ENCODE measurements at places on chromosomes 16 and 17.

DNA sequence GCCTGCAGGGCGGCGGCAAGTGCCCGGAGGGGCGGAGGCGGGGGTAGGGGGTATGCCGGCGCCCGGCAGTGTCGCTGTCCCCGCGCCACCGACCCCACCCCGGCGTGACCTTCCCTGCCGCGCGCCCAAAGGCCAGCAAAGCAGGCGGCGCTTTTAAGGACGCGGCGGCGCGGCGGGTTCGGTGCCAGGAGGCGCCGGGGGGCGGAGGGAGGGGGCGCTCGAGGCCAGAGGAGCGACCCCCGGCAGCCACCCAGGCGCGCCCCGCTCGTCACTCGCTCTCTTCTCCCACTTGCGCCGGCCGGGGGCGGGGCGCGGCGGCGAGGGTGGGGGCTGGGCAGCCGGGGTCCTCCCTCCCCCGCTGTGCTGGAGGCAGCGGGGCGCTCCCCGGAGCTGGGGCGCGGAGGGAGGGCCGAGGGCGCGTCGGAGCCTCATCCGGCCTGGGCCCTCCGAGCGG is 8.6 kb upstream of the BAHCC1 start:
- no peak for DNase-seq

GRCh38 chr17:61832463-61832862 is 30.9 kb downstream of the BRIP1 start:
- no peak for DNase-seq

GRCh38 chr17:40922239-40922638 is 15.2 kb downstream of the KRT23 start:
- no peak for DNase-seq

DNA sequence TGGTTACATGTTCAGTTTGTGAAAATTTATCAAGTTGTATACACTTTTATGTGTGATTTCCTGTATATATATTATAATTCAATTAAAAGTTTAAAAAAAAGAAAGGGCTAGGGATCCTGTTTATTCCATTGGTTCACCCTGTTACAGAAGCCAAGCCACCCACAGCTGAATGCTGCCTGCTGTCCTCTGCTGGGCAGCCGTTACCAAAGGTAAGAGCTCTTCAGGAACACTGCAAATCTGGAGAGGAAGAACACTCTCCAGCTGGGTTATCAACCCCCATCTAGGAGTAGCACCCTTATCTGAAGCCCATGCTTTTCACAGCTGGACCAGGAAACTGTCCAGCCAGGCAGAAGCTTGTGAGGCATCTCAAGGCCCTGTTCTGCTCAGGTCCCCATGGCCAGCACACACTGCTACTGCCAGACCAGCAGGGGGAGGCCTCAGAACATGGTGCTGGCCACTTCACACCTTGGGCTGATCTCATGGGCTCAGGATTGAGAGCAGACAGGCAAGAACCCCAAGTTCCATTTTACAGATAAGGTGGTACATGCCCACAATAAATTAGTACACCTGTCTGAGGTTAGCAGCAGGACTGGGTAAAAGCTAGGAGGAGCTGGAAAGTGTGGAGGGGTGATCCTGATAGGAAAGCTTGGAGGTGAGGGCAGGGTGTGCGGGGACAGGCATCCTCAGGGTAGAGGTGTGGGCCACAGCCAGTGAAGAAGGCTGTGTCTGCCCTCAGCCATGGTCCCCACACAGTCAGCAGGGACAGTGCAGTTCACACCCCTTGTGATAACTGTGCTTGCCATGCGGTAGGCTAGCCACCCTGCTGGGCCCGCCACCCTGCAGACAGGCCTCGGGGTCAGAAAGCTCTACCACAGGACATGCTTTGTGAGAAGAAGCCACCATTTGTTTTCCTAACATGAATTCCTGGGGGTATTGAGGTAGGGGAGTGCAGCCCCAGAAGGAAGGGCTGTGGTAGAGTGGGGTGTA is 54.3 kb upstream of the SREBF1 start:
- DNase-seq, result peak; percentile 5

DNA sequence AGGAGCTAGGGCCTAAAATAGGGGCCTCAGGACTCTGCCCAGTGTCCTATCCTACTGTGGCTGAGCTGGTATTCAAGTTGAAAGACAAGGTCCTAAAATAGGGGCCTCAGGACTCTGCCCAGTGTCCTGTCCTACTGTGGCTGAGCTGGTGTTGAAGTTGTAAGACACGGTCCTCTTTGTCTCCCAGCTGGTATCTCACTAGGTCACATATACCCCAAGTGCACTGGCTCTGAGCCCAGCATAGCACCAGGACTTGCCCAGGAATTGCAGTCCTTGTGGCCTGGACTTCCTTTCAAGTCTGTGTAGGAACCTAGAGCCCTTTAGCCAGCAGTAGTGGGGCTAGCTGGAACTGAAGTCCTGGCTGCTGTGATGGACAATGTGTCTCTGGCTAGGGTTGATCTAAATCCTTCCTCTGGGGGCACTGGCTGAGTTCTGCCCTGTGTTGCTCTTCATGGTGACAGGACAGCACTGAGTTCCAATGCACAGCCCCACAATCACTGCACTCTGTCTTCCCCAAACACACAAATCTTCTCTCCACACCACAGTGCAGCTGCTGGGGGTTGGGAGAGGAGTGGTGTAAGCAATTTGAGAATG is 260.5 kb downstream of the HAPSTR1 start:
- no peak for DNase-seq

DNA sequence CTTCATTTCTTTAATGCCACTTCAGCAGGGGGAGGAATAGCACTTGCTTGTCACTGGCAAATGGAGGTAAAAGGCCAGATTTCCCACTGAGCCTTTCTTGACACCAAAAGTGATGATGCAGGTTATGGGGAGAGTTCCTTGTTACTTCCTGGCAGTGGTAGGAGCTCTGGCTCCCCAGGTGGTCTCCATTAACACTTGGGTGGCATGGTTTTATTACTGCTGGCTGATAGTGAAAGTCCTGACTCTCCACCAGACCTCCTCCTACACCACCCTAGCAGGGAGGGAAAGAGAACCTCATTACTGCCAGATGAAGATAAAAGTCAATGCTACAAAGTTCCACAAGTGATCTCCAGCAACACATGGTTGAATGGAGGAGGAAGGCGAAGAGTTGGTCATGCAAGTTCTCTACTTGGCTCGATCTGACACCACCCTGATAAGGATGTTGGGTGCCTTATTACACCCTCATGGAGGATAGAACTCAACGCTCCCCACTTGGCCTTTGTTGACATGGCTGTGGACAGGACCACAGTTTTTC is 152.7 kb upstream of the GNAO1 start:
- DNase-seq, result no peak

DNA sequence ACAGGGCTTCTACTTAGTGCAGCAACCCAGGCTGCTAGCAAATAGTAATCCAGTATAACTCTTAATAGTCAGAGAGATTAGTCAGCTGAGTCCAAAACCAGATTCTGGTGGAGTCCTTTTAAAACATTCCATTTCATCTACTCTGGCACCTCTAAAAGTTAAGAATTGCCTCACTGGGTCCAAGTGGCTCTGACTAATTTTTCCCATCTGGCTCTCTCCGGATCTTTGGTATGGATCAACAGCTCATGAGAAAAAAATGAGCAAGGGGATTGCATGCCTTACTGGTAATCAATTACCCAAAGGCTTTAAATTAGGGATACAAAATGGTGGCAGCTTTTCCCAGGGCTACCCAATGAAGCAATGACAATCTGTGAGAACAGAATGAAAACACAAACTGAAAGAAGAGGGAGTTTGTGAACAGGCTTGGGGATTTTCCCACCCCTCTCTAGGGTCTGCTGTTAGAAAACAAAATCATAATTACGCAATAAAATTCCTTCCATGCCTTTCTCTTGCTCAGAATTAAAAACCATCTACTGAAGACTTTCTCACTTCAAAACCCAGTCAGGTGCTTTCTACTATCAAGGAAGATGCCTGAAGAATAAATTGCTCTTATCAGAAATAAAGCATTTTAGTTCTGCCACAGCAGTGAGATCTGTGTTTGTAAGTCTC is 84.6 kb upstream of the PMFBP1 start:
- DNase-seq, result no peak

- no peak for DNase-seq
Observed at GRCh38 chr17:44604116-44604761, 47.0 kb downstream of the FZD2 start.

- no peak for DNase-seq
Observed at GRCh38 chr17:76841776-76842405, 26.3 kb upstream of the MGAT5B start.

DNA sequence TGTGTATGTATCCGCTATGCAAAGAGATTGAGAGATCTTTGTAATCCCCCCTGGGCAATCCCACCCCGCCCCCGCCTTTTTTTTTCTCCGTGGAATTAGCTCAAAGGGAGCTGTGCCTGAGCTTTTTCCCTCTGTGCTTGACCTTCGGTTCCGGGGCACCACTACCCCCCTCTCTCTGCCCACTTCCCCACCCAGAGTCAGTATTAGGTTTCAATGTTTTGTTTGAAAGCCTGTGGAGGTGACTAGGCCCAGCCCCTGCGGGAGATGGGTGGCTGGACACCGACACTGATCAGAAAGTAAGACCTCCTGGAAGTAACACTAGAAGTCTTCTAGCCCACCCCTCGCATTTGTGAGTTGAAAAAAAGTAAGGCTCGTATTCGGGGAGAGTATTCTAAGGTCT is 7.0 kb downstream of the CBLN1 start:
- no peak for DNase-seq

DNA sequence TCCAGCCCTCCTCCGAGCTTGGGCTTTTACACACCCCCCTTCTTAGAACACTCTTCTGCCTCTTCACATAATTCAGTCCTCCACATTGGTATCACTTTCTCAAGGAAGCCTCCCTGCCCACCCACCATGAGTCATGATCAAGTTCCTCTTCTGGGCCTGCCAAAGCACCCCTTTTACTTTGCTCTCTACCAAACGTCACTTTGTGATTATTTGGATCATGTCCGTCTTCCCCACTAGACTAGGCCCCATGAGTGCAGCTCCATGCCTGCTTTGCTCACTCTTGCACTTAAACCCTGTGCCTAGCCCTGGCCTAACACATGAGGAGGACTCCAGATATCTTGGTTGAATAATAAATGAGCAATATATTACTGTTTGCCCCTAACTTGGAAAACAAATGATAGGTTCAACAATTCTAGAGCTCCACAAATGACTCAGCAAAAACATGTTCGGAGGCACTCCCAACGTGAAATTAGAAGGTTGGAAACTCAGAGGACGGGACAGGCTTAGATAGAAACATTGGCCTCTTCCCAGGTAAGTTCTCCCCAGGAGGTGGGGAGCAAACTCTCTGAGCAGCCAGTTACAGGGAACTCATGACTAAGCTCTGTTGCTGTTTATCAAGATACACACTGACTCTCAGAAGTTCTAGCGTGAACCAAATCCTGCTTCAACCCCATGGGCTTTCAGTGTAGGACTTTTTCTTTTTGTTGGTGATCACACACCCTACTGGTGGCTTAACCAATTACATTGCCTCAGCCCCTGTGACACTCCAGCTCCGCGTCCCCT is 28.3 kb downstream of the G6PC1 start:
- DNase-seq, result peak; percentile 10

GRCh38 chr17:10196941-10197340 is 1.5 kb downstream of the GAS7 start:
- DNase-seq, result no peak

DNA sequence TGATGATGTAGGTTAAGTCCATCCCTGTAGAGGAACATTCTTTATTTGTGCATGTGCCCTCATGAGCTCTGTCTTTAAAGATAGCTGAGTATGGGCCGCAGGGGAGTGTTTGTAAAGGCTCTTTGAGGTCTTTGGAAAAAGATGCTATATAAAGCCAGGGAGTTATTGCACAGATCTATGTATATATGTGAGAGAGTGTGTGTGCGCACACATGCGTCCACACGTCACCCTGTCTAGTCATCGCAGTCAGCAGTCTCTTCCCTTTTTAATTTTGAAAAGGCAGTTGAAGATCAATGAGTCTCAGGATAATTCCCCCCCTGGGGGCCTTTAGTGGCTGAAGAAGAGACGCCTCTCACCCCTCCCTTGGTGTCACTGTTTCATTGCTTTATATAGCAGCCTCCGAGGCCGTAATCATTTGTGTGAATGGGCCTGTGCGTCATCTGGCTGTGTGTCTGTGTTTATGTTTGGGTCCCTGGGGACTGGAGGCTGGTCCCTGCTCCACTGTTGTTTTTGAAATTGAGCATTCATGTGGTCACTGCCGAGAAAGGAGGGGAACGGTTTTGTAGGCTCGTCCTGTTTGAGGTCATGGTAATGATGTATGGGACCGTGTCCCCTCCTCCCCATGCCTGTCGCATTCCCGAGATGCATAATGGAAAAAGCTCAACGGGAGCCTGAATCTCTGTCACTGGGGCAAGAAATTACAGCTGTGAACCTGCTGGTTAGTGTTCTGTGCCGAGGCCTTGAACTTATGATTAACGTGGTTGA is 143.9 kb downstream of the SNX29 start:
- no peak for DNase-seq

GRCh38 chr16:22727285-22728166 is 86.4 kb upstream of the HS3ST2 start:
- no peak for DNase-seq

DNA sequence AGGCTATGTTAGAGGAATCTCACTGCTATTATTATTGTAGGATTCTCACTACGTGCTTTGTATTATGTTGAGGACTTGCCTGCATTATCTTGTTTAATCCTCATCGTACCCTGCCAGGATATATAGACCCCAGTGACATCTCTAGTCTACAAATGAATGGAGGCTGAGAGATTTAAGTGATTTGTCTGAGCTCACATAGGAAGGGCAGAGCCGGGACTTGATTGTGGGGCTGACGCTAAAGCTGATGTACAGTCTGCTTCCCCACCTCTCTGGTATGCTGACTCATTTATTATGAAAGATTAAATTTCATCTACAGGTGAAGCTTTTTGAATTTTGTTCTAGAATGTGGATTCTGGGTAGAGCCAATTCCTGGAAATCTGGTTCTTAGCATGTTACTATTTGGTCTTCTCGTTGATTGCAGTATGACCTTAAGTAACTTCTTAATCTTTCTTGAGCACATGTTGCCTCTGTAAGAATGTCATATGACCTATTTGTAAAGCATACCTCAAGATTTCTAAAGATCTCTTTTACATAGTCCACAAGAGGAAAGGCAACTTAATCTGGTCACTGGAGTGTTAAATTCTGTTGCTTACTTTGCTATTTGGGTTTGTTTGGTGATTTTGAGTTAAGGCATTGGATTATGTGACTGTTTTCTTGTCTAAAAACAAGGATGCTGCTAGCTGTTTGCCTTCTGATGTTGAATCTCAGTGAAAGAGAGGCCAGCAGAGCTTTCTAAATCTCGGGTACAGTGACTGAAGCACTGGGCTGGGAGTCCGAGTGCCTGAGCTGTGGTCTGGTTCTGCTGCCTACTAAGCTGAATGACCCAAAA is 12.4 kb downstream of the METTL9 start:
- DNase-seq, result no peak

- DNase-seq, result no peak
Observed at GRCh38 chr16:46712911-46713310, 23.5 kb downstream of the ORC6 start.

GRCh38 chr16:16868727-16869126 is 489.8 kb downstream of the NPIPA7 start:
- DNase-seq, result no peak

DNA sequence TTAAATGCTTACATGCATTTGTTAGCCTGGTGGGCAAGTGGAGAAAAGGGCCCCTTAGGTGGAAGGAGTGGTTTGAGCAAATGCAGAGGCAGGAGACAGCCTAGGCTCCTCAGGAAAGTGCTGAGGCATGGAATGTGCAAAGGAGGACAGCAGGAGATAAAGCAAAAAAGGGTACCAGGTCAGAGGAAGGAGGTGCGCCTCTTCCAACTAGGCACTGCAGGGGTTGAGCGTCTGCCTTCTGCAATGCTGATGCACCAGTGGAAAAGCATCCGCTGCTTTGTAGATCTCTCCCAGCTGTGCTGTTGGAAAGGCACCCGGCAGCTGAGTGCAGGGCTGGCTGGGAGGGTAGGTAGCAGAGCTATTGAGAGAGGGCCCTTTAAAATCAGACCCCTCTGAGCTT is 287.0 kb upstream of the XYLT1 start:
- DNase-seq, result no peak
